ENCODE measurements at places on chromosomes 11 and 22.

DNA sequence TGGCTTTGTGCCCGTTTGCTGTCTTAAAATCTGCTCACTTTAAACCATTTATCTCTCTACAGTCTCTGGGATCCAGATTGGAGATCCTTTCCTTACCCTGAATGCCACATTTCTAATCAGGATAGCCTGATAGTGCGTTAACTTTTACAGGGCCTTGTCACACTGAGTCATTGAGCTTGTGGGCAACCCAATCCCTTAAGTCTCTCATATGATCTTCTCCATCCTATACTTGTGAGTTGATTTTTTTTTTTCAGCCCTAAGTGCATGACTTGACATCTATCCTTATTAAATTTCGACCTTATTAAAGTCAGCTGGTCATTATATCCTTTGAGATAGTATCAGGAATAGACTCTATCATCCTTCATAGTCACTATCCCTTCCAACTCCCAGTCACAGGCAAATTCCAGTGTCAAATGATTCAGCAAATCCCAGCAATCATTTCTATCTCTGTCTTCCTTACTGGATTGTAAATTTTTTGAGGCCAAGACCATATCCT is 57.7 kb downstream of the TEAD1 start:
- no peak for DNase-seq

- DNase-seq = no peak
Measured at GRCh38 chr11:44338698-44339529, 29.0 kb upstream of the ALX4 start.

- no peak for DNase-seq
Measured at GRCh38 chr11:92810423-92811064, 158.9 kb upstream of the MTNR1B start.

DNA sequence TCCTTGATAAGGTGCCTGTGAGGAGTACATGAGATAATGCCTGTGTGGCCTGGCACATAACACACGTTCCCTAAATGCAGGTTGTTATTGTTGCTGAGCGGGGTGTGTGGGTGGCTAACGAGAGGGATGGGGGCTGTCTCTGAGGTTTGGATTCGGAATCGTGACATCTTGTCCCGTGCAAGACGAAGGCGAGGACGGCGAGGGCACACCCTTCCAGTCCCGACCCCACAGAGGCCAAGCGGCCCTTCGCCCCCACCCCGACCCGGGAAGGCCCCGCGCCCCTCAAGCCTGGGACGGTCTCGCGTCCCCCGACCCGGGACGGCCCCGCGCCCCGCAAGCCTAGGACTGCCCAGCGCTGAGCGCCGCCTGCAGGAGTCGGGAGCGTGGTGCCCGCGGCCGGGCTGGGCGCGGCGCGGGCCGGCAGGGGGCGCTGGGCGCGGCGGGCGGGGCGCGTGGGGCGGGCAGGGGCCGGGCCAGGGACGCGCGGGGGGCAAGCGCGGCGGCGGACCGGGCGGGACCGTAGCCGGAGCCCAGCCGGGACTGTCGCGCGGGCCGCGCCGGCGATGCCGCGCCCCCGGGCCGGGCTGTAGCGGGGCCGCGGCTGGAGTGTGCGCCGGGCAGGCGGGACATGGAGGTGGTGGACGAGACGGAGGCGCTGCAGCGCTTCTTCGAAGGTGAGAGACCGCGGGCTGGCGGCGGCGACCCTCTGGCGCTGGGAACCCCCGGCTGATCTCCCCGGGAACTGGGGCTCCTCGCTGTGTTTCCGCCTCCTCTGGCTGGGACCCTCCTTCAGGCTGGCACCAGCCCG is at the start of gene MYRF:
TSS of gene MYRF (plus strand) at position 520 of the 808 bp plus-strand sequence. CDS start at position 629, 109 bp downstream.
- peak; percentile 65 for DNase-seq

DNA sequence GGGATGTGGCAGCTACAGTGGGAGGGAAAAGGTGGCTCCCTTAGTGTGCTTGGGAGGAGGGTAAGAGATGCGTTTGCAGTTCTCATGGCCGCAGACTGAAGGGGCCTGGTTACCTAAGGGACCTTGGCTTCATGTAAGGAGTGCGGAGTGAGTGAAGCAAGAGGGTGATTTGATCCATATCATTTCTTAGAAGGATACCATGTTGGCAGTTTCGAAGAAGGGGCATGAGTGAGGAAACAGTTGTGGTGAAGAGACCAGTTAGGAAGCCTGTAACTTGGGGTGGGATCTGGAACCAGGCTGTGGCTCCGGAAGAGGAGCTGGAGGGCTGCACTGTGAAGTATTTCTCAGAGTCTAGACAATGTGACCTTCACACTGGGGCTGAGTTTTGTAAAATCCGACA is 45.0 kb downstream of the ST3GAL4 start:
- no peak for DNase-seq

DNA sequence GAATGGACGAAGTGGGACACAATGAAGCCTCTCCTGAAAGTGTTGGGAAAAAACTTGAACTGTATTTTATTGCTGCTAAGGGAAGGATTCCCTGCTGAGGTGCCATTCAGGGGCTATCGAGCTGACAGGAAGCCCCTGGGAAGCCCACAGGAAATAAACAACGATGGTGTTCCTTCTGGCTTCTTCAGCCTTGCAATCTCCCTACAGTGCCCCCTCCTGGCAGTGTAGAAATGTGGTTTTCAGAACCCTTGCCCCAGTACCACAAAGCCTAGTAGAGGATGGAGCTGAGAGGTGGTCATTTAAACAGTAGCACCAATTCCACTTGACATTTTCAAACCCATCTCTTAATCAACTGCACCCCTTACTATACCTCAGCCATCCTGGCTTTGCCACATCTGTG is 676.7 kb upstream of the ARHGAP42 start:
- DNase-seq = no peak

- DNase-seq = no peak
Measured at GRCh38 chr11:112023104-112023503, 2.1 kb upstream of the DLAT start.

GRCh38 chr11:19951558-19952115 is 208.6 kb downstream of the DBX1 start:
- DNase-seq = no peak

DNA sequence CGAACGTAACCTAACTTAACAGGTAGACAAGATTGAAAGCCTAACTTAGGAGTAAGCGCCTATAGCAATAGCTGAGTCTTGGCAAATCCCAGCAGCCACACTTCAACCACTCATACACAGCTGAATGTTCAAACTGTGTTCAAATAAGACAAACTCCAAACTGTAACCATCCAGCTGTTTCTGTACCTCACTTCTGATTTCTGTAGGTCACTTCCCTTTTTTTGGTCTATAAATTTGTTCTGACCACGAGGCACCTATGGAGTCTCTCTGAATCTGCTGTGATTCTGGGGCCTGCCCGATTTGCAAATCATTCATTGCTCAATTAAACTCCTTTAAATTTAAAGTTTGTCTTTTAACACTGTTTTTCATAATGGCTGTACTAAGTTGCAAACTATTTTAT is 8.2 kb upstream of the TENM4 start:
- DNase-seq = no peak

GRCh38 chr11:92739491-92739890 is 230.0 kb upstream of the MTNR1B start:
- no peak for DNase-seq

DNA sequence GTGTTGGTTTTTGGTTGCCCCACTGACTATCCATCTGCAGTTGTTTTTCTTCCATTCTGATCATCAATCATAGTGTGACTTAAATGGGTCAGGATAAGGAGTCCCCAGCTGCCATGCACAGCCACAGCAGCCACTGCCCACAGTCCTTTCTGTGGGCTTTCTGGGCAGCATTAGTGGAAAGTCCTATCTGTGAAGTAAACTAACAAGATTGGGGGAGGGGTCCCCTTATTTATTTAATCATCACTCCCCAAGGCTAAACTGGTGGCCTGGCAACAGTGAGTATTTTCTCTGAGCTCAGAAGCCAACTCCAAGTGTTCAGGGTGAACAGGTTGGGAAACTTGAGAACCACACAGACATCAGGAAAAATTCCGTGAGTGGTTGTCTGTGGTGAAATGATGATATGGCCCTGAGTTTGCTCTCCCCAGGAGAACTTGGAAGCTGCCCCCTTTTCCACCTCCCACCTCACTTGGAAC is 145.0 kb downstream of the CCDC34 start:
- no peak for DNase-seq

DNA sequence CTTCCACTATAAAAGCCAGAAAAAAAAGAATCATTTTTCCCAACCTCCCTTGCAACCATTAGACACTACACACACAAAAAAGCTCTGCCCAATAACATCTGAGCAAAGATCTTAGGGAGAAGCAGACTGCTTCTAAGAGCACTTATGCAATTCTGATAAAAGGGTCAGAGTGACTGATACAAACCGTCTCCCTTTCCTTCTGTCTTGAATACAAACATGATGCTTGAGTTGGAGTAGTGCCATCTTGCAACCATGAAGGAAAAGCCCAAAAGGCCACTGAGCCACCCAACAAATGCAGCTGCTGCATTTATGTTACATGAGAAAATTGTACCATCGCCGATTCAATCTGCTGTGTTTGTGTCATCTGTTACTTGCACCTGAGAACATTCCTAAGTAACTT is 47.6 kb upstream of the EED start:
- no peak for DNase-seq

GRCh38 chr11:13462311-13462900 is 616 bp downstream of the BTBD10 start:
- peak; percentile 49 for DNase-seq

- no peak for DNase-seq
Measured at GRCh38 chr11:95412074-95412473, 181.1 kb upstream of the SESN3 start.

GRCh38 chr11:12725863-12726682 is 51.9 kb downstream of the TEAD1 start:
- no peak for DNase-seq

GRCh38 chr11:61973476-61974162 is 6.2 kb upstream of the FTH1 start:
- no peak for DNase-seq

DNA sequence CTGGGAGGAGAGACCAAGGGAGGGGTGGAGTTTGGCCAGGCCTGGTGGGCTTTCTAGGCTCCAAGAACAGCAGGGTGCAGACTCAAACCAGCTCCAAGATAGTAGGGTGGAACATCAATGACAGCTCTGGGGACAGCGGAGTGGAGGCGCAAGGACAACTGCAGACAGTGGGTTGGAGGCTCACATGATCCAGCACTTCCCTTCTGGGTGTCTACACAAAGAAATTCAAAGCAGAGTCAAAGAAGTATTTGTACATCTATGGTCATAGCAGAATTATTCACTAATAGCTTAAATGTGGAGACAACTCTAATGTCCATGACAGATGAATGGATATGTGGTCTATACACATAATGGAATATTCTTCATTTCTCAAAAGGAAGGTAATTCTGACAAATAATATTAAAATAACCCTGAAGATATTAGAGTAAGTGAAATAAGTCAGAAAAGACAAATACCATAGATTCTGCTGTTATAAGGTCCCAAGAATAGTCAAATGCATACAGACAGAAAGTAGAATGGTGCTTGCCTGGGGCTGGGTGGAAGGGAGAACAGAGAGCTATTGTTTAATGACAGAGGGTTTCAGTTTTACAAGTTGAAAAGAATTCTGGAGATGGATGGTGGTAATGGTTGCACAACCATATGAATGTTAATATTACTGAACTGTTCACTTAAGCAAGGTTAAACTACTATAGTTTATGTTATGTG is 5.5 kb upstream of the GAB4 start:
- DNase-seq = no peak

DNA sequence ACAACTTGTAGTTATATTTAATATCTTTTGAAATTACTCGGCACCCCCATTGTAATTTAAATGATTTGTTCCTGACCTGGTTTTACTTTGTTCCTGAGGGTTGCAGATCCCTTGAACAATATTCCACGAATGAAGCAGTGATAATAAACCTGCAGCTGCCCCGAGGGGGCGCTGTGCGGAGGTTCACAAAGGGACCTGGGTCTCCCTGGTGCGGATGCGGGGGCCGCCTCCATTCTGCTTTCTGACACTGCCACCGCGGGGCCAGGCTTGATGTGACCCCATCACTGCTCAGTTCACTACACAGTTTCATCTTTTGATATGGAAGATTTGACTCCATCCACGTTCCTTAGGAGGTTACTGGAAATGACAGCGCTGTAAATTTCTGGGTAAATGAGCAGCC is 62.9 kb upstream of the PRODH start:
- DNase-seq = no peak

DNA sequence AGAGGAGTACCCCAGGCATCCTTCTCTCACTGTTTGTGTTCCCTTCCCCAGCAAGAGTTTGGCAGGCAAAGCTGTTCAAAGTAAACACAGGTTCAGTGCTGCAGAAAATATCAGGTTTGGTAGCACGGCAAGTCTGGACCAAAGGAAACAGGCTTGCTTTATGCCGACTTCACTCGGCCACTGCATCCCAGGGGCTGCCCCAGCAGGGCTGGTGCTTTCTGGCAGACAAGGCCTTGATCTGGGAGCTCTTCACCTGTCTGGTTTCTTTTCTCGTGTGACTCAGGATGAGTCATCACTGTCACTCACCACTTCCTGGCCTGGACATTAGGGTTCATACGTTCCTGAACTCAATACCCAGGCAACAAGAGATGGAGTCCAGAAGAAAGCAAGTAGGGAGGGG is 52.6 kb upstream of the NAV2 start:
- no peak for DNase-seq

DNA sequence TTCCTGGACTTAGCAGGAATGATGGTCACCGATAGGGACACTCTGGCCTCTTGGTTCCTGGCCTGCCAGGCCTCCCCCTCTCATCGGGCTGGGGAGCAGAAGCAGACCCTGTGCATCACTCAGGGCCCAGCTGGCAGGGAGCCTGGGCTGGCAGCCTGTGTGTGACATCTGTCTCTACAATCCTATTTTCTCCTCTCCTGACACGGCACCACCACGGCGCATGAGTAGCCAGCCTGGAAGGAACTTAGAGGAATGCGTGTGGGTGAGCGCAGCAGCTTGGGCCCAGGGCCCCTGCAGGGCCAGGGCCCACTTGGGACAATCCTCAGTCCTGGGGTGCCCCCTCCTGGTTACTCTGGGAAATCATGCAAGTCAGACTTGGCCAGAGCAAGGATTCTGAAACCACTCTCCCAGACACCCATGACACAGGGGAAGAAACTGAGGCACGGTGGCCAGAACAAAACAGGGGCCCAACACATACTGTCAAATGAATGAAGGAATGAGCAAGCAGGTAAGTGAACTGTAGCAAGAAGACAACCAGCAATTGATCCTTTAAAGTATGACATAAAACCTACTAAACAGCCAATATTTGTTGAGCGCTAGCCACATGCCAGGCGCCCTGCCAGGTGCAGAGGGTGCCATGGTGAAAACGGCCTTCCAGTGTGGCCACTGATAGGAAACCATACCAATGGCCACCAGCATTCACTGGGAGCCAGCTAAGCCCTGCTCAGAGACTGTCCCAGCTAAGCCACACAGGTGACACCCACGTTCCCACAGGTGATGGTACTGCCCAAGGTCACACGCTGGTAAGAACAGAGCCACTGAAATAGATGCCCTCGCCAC is 13.3 kb downstream of the RSPH14 start:
- DNase-seq = peak; percentile 73

- no peak for DNase-seq
Measured at GRCh38 chr11:83311701-83312100, 25.5 kb upstream of the CCDC90B start.

DNA sequence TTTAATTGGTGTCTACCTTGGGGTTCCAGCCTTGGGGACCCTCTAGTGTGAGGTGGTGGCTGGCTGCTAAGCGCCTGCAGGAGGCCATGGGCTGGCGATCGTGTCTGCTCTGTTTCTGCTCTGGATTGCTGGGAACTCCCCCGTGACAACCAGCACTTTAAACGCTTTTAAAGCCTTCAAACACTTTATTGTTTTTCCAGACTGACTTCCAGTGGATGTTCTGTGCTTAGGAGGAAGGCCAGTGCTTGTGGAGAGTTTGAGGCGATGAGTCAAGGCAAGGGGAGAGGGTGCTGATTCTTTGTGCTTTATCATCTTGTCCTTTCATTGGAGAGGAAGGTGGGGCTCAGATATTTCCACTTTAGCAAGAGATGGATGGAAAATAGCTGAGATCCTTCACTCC is 81.6 kb downstream of the FLI1 start:
- DNase-seq = no peak

Measured in activated naive CD4-positive, alpha-beta T cell treated with anti-CD3 and anti-CD28 coated beads, Interleukin-2, amount 50 U/mL, for 16 hours (primary cell).